Stimulated activated CD4-positive, alpha-beta T cell treated with anti-CD3 and anti-CD28 coated beads, Interleukin-12 subunit alpha, Interleukin-12 subunit beta, amount 100 ng/mL, for 24 hours (primary cell): ENCODE measurements at places on chromosomes 11 and 22.

GRCh38 chr11:28713850-28714249, 605.7 kb downstream of the METTL15 start:
- no peak for DNase-seq

DNA sequence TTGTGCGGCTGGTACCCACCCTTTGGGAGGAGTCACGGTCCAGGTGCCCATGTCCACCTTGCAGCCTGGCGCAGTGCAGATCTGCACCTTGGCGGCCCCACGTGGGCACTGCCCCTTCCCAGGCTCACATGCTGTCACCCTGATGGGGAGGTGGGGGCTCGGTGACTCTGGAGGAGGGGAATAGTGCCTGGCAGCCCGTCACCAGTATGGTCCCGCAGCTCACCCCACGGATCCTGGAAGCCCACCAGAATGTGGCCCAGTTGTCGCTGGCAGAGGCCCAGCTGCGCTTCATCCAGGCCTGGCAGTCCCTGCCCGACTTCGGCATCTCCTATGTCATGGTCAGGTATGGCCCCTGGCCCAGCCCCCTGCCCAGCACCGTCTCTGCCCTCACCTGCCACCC, 5.2 kb downstream of the TRPT1 start:
- DNase-seq: no peak

DNA sequence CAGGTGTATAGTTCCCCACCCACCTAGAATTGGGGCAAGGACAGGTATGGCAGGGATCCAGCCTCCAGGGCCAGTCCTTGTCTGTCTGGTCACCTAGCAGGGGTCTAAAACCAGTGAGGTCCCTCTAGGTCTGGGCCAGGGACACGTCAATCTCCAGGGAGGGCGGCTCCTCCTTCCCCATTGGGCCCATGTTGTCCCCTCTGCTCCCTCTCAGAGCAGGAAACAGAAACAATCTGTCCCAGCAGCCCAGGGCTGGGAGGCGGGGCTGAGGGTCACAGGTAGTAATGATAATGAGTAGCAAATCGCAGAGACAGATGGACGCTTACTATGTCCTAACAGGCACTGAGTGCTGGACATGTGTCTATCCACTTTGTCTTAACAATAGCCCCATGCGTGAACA, 22.8 kb upstream of the SYT7 start:
- DNase-seq: no peak

DNA sequence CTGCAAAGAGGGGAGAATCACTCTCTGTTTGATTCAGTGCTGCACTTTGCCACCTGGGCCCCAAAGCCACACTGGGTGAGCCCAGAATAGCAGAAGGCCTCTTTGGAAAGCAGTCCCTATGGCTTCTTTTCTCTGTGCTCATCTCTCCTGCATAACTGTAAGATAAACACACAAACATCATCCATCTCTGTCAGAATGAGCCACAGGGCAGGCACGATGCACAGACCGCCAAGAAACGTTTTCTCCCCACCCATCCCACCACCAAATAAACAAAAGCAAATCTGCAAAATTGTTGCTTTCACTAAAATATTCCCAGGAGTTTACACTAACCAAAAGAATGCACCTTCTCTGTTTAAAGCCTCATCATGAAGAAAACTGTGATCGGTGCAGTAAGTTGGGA, 196.4 kb upstream of the POU2AF2 start:
- no peak for DNase-seq

GRCh38 chr11:116427903-116428637, 344.7 kb downstream of the BUD13 start:
- DNase-seq: no peak

GRCh38 chr22:37917874-37918548, 11.9 kb downstream of the MICALL1 start:
- DNase-seq: no peak

DNA sequence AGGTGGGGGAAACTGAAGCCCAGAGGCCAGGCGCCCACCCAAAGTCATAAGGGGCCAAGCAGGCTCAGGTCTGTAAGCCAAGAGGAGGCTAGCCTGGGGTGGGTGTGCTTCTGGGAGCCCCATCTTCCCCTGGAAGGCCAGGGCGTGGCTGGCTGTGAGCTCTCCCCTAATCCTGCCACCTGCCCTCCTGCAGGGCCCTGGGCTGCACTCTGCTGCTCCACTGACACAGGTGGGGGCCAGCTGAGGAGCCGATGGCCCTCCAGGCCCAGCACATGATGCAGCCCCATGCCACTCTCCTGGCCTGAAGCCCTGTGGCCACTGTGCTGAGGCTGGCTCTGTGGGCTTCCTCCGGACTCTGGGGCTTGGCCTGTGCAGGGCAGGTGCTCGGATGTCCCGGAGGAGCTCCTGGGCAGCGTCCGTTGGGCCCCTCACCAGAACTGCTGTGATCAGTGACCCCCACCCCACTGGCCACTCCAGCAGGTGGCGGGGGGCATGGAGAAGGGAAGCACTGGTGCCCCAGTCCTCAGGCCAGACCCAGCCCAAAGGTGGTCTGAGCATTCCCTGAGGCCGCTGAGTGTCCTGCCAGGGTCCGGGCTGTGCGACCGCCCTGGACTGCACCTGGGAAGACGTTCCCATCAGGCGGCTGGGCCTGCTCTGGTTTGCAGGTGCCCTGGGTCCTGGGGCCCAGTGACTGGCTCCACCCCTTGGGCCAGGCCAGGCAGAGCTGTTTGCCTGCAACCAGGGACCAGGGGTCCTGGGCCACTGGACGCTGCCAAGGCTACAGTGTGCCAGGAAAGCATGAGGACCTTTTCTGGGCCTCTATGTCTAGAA, 8.5 kb downstream of the PIM3 start:
- DNase-seq: no peak

GRCh38 chr11:131242476-131243000, 127.9 kb upstream of the NTM start:
- no peak for DNase-seq

DNA sequence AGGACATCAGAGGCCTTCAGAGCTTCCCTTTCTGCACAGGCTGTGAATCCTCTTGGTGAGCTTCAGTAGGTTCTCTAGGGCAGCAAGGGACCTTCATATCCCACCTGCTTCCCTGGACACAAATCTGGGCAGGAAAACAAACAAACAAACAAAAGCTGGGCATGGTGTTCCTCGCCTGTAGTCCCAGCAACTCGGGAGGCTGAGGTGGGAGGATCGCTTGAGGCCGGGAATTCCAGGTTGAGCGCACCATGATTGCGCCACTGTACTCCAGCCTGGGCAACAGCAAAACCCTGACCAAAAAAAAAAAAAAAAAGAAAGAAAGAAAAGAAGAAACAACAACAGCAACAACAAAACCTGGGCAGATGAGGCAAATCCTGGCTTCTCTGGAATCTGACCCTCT, 92.9 kb downstream of the CEP164 start:
- DNase-seq: no peak

GRCh38 chr11:101912823-101913284, 2.0 kb upstream of the CEP126 start:
- no peak for DNase-seq

DNA sequence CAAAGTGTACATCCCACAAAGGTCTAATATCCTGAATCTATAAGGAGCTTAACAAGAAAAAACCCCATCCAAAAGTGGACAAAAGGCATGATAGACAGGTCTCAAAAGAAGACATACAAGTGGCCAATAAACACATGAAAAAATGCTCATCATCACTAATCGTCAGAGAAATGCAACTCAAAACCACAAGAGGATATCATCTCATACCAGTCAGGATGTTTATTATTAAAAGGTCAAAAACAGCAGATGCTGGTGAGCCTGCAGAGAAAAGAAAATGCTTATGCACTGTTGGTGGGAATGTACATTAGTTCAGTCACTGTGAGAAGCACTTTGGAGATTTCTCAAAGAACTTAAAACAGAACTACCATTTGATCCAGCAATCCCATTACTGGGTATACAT, 12.7 kb downstream of the LGALS12 start:
- no peak for DNase-seq

GRCh38 chr11:68904248-68904847, 657 bp downstream of the IGHMBP2 start:
- DNase-seq: no peak

DNA sequence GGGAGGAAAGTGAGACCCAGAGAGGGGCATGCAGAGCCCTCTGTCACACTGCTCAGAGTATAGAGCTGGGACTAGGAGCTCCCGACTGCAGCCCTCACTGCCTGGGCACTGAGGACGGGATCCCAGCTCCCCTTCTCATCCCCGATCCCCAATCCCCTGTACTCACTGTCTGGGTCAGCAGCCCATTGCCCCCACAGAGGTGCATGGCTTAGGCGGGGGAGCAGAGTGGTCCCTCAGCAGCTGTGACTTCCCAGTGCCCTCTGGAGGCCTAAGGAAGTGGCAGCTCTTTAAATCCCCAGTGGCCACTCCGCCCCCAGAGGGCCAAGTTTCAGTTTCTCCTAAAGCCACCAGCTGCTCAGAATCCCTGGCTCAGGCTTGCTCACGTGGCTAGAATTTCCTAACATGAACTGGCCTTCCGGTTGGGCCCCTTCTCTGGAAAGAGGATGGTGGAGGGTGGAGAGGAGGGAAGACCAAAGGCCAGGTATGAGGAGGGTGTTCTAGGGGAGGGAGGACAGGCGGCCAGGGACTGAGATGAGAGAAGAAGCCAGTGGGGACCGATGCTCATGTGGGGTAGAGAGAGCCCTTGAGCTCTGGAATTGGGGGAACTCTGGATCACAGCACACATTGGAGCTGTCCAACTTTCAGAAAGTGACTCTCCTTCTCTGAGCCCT, at the start of gene BATF2:
Gene BATF2 (minus strand): TSS at position 262 of the 671 bp plus-strand sequence. CDS start 57 bp downstream, at position 205.
- no peak for DNase-seq

GRCh38 chr11:15817001-15817400, 539.3 kb downstream of the SOX6 start:
- DNase-seq: no peak

- DNase-seq: no peak
These were observed 185.5 kb downstream of the CTTN start for GRCh38 chr11:70583781-70584218.

GRCh38 chr22:42873356-42873755, 16.3 kb upstream of the ARFGAP3 start:
- DNase-seq: no peak

DNA sequence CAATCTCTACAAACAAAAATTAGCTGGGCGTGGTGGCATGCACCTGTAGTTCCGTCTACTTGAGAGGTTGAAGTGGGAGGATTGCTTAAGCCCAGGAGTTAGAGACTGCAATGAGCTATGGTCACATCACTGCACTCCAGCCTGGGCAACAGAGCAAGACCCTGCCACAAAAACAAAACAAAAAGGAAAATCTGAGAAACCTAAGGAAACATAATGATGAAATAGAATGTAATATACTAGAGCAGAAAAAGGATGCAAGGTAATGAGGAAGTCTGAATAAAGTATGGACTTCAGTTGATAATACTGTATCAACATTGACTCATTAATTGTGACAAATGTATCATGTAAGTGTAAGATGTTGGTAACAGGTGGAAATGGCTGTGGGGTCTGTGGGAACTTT, 8.1 kb downstream of the NPAS4 start:
- DNase-seq: no peak

- no peak for DNase-seq
These were observed 23.3 kb upstream of the CHRM4 start for GRCh38 chr11:46414879-46415278.

DNA sequence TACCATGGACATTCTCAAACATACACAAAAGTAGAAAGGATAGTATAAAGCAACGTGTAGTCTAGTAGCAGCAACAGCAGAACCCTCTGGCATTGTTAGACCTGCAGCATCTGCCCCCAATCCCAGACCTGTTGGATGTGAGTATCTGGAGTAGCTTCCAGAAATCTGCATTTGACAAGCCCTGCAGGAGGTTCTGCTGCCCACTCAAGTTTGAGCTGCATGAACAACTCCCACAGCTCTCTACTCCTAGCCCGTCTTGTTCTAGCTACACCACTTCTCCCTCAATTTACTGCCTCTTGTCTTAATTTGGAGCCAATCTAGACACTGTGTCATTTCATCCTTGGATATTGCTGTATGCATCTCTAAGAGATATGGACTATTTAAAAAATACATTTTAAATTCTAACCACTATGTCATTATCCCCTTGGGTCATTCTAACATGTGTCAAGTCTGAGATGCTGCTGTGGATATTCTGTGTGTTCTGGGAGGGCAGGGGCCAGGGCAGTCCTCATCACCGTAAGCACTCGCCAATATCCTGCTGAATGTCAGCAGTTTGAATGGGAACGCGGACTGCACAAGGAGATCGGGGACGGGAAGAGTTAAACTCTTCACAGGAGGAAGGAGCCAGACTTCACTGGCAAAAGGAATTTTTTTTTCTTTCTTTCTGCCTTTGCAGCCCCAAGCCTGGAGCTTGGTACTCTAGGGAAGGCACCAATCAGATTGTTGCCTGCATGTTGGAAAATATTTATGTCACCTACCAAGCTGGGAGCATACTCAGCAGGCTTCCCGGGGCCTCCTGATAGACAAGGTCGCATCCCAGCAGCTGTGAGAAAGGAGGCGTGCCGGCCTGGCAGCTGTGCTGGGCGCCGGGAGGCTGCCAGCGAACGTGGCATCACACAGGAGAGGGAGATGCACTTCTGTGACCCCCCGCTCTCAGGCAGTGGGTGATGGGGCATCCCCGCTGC, 429.0 kb downstream of the MIAT start:
- no peak for DNase-seq

DNA sequence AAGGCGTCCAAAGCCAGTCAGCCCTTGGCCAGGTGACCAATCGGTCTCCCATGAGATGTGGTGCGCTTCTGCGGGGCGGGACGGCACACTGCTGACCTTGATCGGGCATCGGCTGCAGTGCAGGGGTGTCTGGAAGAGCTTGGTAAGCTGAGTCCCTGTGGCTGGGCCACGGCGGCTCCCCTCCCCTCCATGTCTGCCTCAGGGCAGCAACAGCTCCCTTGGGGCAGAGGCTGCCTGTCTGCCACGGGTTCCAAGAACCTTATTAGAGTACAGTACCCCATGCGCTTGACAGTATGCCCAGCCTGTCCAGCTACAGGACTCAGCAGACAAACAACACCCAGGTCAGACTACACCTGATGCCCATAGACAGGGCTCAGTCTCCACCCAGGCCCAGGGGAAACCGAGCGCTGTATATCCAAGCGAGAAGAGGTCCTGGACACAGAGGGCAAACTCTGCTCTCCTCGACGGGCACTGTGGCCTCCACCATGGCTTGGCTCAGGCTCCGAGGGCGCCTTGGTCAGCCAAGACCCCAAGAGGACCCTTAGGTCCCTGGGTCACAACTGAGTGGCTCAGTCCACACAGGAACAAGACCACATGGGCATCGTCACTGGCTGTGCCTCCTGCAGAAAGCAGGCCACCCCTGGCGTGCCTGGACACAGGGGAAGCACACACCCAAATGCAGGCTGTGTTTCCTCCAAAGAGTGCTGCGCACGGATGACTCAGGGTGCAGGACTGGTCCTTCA, 18.9 kb downstream of the TSPAN32 start:
- DNase-seq: no peak

GRCh38 chr22:47736186-47737034, 974.0 kb downstream of the TBC1D22A start:
- DNase-seq: no peak

- no peak for DNase-seq
These were observed 163.7 kb upstream of the NTM start for GRCh38 chr11:131206671-131207070.
